Panc1 (cell line): ENCODE measurements at places on chromosomes 3 and 15. TPM values are rescaled to one million over a fixed set of nuclear protein-coding genes. Genes with fewer than 3 reads are reported as not detected.

DNA sequence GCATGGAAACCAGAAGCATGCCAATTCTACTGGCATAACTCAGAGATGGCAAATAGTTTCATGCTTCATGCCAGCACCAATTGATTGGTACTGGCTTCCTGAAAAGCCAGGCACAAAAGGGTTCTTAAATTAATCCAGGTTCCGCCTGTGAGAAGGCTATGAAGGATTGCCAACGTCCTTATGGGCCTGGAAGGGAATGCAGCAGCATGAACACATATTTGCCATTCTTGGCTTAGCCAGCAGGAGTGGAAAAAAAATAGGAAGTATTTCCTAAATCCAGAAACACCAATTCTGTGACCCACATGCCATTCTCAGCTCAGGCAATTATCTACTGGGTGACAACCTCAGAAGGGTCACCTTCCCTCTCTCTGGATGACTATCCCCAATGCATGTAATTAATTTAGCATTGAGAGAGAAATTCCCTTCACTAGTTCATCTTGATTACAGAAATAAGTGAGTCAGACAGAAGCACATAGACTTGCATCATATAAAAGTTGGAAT, 36.0 kb downstream of the ADAMTS9 start:
- no peak for DNase-seq

- no peak for DNase-seq
Measured at GRCh38 chr3:105284876-105285275, 81.8 kb upstream of the ALCAM start.

GRCh38 chr3:194166682-194167479, 30.9 kb downstream of the HES1 start:
- no peak for DNase-seq

GRCh38 chr15:66149871-66150270, 103.7 kb downstream of the MEGF11 start:
- DNase-seq, result no peak

DNA sequence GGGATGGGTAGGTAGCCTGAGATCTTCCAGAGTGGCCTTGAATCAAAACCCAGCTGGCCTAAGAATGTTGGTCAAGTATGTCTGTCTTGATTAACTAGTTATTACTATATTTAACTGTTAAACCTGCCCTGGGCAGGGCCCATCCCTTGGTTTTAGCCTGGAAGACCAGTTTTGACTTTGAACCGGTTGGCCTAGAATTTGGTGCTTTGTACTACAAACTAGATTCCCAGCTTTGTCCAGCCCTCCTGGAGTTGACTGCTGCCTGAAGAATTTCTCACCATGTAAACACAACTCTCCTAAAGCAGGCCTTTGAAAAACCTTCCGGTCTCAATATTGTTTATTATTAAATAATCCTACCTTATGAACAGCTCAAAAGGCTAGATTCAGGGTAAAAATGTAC, 16.0 kb downstream of the C15orf62 start:
- DNase-seq, result no peak

SAMMSON gene
- not detected for total RNA-seq

ZNF620 gene
- 1.3 TPM for total RNA-seq

VIPR1 gene
- total RNA-seq, result 0.41 TPM

DNA sequence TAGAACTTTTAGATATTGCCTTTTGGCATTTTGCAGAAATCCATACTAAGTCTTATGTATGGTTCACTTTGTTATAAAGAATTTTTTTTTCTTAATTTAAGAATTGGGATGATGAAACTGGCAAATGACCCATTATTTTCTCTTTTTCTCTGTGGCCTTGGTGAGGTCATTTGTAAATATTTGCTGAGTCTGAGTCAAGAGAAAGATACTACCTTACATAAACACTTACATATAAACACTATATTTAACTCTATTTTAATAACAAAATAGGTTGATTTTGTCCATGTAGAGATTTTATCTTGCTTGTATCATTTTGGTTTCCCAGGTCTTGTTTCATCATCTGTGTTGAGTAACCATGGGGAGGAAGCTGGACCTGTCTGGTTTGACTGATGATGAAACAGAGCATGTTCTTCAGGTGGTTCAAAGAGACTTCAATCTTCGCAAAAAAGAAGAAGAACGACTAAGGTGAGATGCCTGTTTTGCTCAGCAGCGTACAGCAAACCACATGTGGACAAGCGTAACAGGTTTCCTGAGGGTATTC, 91.1 kb downstream of the MYRIP start:
- DNase-seq, result no peak

GRCh38 chr3:50415816-50416215, 56.5 kb upstream of the TMEM115 start:
- no peak for DNase-seq

GRCh38 chr3:62708638-62709373, 166.4 kb downstream of the CADPS start:
- no peak for DNase-seq

LIPC gene
- not detected for total RNA-seq

DNA sequence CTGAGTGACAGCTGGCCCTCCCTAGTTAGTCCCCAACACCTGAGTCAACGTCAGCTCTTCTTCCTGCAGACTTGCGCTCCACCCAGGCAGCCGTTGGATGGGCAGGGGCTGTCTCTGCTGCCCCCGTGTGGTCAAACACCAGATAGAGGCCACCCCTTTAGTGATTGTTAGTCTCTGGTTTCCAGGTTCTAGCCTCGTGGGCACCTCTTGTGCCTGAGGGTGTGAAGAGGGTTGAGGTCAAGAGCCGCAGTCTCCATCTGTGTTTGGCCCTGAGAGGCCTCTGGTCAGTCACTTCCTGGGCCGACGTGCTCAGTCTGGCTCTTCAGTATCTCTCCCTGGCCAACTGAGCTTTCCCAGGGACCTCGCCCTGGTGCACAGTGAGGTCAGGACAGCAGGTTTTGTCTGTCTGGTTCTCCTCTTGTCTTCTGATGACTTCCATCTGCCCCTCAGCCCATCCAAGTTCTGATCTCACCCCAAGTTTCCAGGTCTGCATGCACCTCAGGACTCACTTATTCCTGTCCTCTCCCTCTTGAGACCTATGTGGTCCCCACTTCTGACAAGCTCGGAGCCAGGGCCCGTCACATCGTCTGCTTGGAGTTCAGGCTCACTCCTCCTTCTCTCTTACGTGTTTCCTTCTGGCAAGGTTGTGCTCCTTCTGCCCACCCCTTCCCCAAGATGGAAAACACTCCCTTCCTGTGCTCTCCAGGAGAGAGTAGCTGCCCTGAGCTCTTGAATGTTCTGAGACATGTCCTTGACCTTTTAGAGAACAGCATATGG, 20.9 kb downstream of the CD276 start:
- no peak for DNase-seq

MNS1 gene
- 3.8 TPM for total RNA-seq

GRCh38 chr3:5767304-5767703, 579.8 kb downstream of the EDEM1 start:
- no peak for DNase-seq

- no peak for DNase-seq
Measured at GRCh38 chr15:92885224-92886041, 14.7 kb upstream of the CHD2 start.

GRCh38 chr3:58868097-58868779, 181.6 kb downstream of the CFAP20DC start:
- no peak for DNase-seq

DNA sequence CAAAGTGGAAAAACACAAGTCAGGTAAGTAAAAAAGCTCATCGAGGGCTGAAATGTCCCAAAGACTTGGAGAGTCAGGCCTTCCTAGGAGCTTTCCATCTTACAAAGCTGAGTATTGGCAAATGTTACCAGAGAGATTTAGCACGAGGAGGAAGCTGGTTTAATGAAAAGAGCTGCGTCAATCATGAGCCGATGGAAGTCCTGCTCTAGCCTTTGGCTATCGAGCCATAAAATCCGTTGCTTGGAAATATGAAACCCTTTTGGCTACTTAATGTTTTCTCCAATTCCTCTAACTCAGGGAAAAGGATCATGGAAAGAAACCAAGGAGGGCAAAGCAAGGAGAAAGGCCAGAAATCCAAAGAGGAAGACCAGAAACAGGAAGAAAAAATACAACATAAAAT, 1074.6 kb downstream of the FHIT start:
- DNase-seq, result no peak

DNA sequence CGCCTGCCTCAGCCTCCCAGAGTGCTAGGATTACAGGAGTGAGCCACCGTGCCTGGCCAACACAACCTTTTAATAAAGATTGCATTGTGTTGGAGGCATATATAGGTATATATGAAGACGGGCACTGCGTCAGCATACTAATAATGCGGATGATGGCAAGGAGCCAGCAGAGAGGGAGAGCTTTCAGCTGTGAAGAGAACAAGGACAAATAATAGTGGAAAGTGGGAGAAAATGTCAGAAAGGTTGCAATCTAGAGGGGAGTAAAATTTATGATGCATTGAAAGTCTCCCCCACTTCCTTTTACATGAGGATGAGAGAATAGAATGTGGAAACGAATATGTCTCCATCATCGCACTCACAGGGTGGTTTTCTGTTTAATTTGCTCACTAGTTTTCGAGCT, 170.5 kb upstream of the TBL1XR1 start:
- DNase-seq, result no peak

NANOGP8 gene
- not detected for total RNA-seq

DNA sequence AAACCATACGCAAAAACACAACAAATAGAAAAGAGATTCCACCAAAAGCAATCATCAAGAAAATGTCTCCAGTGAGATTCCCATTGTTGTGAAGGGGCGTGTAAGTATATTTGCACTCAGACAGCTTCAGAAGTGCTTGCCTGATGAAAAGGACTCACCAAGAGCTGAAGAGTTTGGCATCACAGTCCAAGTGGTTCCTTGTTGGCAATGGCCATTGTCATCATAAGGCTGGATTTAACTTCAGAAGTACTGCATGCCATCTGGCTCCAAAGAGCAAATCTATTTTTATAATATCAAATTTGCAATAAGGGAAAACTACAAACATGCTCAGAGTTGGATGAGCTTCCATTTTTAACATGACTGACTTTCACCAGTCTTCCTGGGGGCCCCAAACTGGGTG, 505.3 kb upstream of the NR2F2 start:
- no peak for DNase-seq

- DNase-seq, result peak; percentile 72
Measured at GRCh38 chr15:63093486-63094205, 28.0 kb upstream of the LACTB start.

GRCh38 chr15:80673561-80674244, 21.4 kb upstream of the ABHD17C start:
- DNase-seq, result no peak

PRR23E gene
- not detected for total RNA-seq

SLC25A26 gene
- 13.2 TPM for total RNA-seq

DNA sequence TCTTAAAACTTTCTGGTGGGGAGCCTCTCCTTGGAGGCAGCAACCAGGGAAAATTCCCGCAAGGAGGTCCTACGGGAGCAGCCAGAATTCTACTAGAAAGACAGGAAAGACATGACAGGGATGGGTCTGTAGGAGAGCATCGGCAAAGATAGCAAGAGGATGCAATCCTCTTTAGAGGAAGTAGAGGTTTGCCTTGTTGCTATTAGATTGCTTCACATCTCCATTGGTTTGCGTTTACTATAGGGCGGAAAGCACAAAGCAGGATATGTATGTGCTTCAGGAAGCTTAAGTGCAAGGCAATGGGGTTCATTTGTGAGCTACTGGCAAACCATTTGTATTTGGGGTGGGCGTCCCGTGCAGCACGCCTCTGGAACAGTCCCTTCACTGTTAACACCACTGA, 193.0 kb downstream of the RORA start:
- no peak for DNase-seq

BNC1 gene
- not detected for total RNA-seq

GRCh38 chr15:36635681-36636080, 56.3 kb downstream of the CDIN1 start:
- no peak for DNase-seq

ATP8B4 gene
- total RNA-seq, result not detected

CCR9 gene
- not detected for total RNA-seq

DNA sequence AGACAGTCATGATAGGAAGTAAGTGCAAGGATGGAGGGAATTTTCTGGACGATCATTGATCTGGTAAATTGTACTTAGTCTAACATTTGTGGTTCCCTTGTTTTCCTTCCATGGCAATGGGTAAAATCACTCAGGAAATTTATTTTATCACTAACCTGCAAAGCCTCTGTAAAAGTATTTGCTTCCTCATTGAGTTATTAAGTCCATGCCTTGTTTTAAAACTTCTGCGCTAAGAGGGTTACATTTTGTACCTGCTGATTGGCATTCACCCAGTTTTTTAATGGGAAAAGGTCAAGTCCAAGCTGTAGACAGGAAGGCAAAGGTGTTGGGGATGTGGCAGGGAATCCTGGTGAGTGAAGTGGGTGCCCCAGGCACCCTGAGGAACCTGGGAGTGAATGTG, 146.2 kb upstream of the NR2F2 start:
- no peak for DNase-seq

DNA sequence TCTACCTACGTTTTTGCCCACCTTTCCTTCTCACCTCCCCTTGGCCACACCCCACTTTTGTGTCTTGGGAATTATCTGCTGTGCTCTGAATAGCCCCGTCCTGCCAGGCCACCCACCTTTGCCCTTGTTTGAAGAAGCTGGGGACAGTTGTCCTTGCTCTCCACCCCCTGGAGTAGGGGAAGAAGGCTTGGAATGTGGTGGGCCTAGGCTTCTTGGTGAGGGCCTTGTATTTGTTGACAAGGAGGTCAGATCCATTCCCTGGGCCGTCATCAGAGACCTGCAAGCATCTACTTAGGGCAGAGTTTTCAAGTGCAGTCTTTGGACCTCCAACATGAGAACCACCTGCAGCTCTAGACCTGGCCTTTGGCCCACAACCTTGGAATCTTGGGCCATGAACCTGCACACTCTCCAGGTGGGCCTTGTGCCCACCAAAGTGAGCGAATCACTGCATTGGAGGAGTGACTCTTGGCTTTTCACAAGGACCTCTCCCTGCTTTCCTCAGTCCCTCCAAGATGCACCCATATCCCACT, 160.6 kb downstream of the APBA2 start:
- no peak for DNase-seq

HTR3E gene
- not detected for total RNA-seq

SLC22A13 gene
- 0.33 TPM for total RNA-seq

DNA sequence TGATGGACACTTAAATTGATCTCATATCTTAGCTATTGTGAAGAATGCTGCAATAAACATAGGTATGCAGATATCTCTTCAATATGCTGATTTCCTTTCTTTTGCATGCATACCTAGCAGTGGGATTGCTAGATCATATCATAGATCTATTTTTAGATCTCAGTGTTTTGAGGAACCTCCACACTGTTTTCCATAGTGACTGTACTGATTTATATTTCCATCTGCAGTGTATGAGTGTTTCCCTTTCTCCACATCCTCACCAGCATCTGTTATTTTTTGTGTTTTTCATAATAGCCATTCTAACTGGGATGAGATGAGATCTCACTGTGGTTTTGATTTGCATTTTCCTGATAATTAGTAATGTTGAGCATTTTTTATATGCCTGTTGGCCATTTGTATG, 17.1 kb upstream of the RASA2 start:
- no peak for DNase-seq

- DNase-seq, result no peak
Measured at GRCh38 chr15:78923015-78923414, 21.8 kb downstream of the CTSH start.

NAA80 gene
- 7.2 TPM for total RNA-seq

DNA sequence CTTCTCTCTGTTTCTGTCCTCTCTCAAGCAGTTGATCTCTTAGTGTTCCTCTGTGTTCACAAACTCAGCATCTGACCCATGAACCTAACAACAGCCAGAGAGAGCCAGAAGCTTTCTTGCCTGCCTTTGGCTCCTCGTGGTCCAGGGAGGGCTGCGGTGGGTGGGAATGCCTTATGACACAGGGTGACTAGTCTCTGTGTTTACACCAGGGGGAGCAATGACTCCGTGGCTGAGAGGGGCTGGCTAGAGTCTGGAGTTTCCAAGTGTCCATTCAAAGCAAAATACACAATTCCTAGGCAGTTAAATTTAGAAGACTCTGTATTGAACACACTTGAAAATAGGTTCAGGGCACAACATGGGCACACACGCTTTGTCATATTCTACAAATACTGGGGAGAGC, 370.0 kb upstream of the FRG2C start:
- no peak for DNase-seq
